ENCODE measurements at places on chromosomes 2 and 18. TPM values are rescaled to one million over a fixed set of nuclear protein-coding genes. Genes with fewer than 3 reads are reported as not detected.

DNA sequence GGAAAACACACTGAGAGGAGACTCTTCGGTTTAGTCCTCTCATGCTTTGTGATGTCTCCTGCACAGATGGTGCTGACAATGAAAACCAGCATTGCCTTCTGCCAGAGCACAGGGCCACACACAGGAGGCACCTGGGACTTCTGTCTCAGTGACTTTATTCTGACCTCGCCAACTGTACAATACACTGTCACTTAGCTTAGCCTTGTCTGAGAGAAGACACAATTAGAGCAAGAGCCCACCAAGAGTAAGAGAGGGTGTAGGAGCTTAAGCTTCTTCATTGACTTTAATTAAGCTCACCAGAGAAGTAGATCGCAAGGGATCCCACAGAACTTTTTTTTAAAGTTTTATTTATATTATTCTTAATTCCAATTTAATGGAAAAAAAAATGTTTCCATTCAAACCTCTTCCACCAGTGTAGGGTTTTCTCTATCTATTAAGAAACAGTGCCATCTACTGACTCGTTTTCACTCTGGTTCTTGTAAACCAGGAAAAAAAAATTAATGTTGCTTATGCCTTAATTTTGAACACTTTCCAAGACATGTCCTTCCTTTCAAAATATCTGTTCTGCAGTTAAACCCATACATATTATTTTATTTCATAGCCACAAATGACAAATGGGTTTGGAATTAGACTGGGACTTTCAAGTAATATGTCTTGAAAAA lies 42.4 kb upstream of the DDX18 start:
- peak; percentile 48 for DNase-seq

The RTP5 gene
- not detected for total RNA-seq

The LIMS3 gene
- 2.1 TPM for total RNA-seq

- no peak for DNase-seq
Measured at GRCh38 chr2:238290715-238291549, 2.5 kb upstream of the PER2 start.

GRCh38 chr2:121539750-121540469 lies 9.2 kb downstream of the RNU4ATAC start:
- no peak for DNase-seq

The NTSR2 gene
- not detected for total RNA-seq

- peak; percentile 73 for DNase-seq
Measured at GRCh38 chr18:7616661-7617060, 49.5 kb downstream of the PTPRM start.

The SNORC gene
- 0.80 TPM for total RNA-seq

DNA sequence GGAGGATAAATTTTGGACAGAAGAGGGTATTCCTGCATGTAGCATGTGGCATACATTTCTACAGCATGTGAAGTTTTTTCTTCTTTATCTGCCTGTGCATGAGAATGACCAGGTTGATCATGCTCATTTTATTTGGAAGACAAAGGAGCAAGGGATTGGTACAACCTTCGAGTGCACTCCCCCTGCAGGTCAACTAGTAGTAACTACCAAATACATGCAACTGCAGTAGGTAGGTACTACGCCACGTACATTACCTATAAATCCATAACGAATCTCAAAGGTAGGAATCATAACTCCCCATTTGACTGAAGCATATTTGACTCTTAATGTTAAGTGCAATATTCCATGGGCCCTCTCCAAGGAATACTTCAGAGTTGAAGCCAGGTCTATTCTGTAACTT lies 763.9 kb downstream of the TSN start:
- no peak for DNase-seq

Measured in muscle of leg (tissue), 16 donors.